Right renal cortex interstitium (tissue), 3 donors: ENCODE measurements at places on chromosomes 1 and 21.

DNA sequence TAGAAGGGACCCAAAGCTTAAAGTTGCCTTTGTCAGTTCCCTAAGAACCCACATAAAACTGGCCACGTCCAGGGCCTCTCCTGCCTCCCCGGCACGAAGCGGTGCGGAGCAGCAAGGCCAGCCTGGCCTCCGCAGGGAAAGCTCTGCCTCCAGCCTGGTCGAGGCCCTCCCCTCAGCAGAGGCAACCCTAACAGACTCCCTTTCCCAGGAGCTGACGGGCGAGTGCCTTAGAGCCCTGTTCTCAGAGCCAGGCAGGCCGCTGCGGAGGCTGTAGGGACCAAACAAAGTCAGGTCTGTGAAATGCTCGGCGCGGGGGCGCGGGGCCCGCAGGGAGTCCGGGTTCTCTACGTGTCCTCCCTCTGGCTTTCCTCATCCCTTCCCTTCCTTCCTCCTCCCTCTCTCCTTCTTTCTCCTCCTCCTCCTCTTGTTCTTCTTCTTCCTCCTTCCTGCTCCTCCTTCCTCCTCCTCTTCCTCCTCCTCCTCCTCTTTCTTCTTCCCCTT lies 40.7 kb downstream of the RIPK4 start:
- DNase-seq: no peak

DNA sequence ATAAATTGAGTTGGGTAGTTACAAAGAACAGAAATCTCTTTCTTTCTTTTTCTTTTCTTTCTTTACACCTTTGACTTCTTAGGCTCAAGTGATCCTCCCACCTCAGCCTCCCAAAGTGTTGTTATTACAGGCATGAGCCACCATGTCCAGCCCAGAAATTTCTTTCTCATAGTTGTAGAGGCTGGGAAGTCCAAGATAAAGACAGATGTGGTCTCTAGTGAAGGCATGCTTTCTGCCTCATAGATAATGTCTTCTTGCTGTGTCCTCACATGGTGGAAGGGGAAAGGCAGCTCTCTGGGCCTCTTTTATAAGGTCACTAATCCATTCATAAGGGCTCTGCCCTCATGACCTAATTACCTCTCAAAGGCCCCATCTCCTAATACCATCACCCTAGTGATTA lies 64.0 kb upstream of the DNAJC6 start:
- no peak for DNase-seq

DNA sequence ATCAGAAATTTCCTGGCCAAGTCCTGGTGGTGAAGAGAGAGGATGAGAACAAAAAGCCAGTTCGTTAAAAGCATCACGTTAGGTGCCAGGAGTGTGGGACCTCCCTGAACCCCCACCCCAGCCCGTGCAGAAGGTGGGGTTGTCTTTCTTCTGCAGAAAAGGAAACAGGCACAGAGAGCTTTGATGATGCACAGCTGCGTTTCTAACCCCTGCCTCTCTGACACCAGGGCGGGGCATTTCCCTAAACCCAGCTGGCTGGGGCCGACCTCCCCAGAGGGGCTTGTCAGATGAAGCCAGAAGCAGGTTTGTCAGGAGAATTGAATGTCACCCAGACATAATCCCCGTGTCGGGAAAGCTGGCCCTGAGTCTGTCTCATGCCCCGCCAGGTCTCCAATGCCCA lies 189.3 kb upstream of the EDN2 start:
- no peak for DNase-seq

DNA sequence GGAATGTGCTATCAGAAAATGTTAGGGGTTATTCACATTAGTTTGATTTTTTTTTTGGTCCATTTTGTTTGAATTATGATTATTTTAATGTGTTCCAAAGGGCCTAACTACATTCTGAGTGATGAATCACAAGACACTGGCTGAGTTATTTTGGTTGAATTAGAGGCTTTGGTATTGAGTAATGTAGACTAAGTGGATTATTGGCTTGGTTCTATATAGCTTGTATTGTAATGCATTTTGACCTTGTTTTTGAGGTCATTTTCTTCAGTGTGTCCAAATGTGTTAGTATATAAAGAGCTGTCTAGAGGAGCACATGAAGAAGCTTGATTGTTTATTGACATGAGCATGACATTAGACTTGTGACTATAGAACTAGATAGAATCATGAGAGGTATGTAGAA lies 3.4 kb downstream of the ZNF326 start:
- DNase-seq: no peak
